ENCODE measurements at places on chromosomes 13 and 19.

- no peak for DNase-seq
Observed at GRCh38 chr13:54852831-54853230, 1824.2 kb downstream of the OLFM4 start.

GRCh38 chr19:34104557-34104956, 67.7 kb upstream of the LSM14A start:
- DNase-seq, result no peak

DNA sequence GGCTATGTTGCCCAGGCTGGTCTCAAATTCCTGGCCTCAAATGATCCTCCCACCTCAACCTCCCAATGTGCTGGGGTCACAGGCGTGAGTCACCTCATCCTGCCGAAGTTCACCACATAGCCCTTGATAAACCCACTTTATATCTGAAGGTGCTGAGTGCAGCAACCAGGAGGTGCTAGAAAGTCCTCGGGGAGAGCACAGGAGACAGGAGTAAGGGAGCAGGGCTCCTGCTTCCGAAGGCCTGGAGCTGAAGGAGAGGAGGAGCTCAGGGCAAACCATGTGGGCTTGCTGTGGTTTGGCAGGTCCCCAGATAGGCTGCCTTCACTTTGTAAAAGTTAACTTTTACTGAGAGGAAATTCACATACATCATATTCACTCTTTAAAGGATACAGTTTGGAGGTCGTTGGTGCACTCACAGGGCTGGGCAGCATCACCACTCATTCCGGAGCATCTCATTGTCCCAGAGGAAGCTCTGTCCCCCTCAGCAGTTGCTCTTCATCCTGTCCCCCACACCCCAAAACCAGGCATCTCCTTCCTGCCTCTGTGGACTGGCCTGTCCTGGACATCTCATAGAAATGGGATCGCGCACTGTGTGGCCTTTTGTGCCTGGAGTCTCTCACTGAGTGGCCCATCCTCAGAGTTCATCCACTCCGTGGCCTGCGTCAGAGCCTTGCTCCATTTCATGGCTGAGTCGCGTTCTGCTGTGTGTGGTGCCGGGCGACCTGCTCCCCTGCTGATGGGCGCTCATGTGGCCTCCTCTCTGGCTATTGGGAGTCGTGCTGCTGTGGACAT, 49.5 kb downstream of the KDM4B start:
- DNase-seq, result no peak

GRCh38 chr13:79749984-79750551, 269.1 kb downstream of the NDFIP2 start:
- DNase-seq, result no peak

GRCh38 chr19:49506575-49507105, 5.8 kb upstream of the FCGRT start:
- DNase-seq, result peak; percentile 72

- DNase-seq, result no peak
Observed at GRCh38 chr13:108087810-108088209, 127.5 kb downstream of the LIG4 start.

DNA sequence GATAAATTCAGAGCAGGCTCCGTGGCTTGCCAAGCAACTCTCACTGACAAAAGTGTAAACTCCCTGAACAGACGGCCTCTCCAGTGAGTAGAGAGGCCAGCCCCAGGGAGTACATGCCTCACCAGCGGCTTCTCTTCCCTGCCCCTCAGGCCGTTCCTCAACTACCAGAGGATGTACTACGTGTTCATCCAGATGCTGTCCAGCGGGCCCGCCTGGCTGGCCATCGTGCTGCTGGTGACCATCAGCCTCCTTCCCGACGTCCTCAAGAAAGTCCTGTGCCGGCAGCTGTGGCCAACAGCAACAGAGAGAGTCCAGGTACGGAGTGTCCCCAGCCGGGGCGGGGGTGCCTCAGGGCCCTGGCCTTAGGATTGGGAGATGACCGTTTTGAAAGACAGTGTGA, 93.4 kb upstream of the MCF2L start:
- DNase-seq, result no peak

DNA sequence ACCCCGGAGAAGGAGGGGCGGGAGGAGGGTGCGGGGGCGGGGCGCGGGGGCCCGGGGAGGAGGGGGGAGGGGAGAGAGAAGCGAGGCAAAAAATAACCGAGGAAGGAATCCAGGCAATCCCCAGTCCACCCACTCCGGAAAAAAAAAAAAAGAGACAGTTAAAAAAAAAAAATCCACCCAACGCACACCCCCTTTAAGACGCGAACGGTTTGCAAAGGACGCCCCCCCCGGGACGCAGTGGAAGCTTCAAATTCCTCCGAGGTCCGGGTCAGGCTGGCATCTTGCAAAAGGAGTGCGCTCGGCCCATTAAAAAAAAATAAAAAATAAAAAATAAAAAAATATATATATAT, at the start of gene CACNA1A:
Gene CACNA1A (minus strand): TSS at position 9 of the 350 bp plus-strand sequence. CDS start 255 bp downstream, outside the sequence.
- DNase-seq, result no peak

DNA sequence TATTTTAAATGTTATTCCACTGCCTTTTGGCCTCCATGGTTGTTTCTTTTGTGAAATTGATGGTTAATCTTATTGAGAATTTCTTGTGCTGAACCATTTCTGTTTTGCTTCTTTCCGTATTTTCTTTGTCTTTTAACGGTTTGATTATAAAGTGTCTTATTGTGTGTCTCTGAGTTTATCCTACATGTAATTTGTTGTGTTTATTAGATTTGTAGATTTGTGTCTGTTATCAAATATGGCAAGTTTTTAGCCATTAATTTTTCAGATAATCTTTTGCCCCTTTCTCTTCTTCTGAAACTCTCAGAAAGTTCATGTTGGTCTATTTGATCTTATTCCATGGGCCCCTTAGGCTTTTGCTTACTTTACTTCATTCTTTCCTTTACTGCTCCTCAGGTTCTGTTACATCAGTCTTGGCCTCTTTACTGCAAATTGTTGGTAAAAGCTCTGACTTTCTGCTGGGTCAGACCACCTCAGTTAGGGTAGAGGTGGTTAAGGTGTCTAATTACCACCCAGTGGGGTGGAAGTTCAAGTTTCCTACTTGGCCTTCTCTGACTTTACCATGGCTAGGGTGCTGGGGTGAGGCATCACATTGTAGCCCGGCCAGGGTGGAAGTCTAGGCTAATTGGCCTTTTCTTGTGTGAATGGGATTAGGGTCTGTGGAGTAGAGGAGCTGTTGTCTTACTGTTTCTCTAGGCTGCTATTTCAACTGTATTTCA, 58.3 kb downstream of the ZMYM2 start:
- no peak for DNase-seq

- peak; percentile 10 for DNase-seq
Observed at GRCh38 chr13:113860665-113861432, 3.0 kb downstream of the GAS6 start.

DNA sequence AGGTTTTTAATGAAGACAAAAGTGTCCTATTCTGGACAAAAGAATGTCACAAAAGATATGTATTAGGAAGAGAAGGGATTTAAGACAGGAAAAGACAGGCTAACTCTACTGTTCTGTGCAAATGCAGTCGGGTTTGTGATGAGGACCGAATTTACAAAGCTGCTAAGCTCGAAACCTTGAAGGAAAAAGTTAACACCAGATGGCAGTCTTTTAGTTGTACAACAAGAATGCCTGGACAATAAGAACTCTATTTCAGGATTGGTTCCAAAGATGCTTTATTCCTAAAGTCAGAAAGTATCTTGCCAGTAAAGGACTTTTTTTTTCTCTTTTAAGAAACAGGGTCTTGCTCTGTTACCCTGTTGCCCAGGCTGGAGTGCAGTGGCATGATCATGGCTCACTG, 51.1 kb downstream of the HS6ST3 start:
- no peak for DNase-seq

GRCh38 chr13:50518131-50518530, 325.4 kb downstream of the DLEU7 start:
- no peak for DNase-seq

DNA sequence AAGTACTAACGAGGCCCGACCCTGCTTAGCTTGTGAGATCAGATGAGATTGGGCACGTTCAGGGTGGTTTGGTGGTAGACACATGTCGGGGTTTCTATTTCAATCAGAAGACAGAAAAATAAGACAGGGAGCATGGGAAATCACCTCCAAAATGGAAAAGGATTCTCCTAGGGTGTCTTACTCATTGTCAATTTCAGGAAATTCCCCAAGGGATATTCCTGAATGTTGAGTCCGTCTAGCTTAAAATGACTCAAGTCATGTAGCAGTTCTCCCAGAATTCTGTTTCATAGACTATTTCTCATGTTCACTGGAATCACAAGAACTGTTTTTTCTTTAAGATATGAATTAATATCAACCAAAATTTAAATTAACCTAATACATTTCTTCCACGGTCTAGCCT, 380.1 kb downstream of the EFNB2 start:
- no peak for DNase-seq

- DNase-seq, result no peak
Observed at GRCh38 chr13:108902405-108903155, 273.2 kb downstream of the MYO16 start.

GRCh38 chr13:39414339-39414738, 188.7 kb downstream of the LHFPL6 start:
- no peak for DNase-seq

DNA sequence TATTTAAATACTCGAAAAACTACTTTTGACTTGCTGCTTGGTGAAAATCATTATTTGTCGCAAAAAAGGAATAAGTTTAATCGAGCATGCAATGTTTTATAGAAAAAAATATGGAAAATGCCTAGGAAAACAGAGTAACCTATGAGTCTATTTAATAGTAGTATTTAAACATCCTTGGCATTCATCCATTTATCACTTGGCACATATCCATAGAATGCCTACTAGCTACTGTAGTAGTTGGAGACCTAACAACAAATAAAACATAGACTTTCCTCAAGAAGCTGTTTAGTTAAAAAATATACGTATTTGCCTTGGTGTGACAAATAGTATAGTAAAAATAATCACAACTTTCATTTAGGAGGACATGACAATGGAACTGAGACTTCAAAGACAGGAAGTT, 302.1 kb downstream of the DIAPH3 start:
- no peak for DNase-seq

- no peak for DNase-seq
Observed at GRCh38 chr13:59112221-59112718, 1051.5 kb downstream of the DIAPH3 start.

DNA sequence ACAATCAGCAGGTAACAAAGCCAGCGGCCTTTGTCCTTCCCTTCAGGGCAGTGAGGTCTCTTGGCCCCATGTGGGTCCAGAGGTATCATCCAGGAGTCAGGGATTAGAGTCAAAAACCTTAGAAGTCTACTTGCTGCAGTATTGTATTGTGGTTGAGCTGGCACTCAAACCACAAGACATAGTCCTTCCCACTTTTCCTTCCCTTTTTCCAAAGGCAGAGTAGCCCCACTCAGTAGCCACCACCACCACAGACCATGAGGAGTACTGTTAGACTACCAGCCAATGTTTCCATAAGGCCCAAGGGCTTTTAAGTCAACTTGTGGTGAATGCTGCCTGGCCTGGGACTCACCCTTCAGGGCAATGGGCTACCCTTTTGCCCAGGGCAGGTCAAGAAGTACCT, 27.1 kb upstream of the CCNA1 start:
- DNase-seq, result no peak

- no peak for DNase-seq
Observed at GRCh38 chr13:33322543-33322809, 36.9 kb upstream of the STARD13 start.

- DNase-seq, result peak; percentile 21
Observed at GRCh38 chr19:34220472-34221063, 33.8 kb upstream of the GARRE1 start.

- DNase-seq, result no peak
Observed at GRCh38 chr13:59635589-59635988, 528.1 kb downstream of the DIAPH3 start.

DNA sequence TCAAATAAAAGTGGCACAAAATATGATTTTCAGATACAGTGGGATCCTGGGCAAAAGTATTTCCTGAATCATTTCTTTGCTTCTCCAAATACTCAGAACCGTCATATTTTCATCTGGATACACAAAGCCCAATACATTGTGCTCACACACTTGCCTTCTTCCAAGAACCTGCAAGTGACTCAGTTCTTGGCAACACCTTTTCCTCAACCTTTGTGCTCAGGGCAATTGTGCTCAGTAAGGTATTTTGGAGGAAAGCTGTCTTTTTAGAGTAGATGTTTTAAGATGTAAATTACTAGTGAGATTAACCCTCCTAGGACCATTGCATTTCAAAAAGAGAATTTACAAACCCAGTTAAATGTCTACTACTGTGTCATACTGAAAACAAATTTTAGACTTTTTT, 233.5 kb downstream of the EFNB2 start:
- DNase-seq, result no peak

DNA sequence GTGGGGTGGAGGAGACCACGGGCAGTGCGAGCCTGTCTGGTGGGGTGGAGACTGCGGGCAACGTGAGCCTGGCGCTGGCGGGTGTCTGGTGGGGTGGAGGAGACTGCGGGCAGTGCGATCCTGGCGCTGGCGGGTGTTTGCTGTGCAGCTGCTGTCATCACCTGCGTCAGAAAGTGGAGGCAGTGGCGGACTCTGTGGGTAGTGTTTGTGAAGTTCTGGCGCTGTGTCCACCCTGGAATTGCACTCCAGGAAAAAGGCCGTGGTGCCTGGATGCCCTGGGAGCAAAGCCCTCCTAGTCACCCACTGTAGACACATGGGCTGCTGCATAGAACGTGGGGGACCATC, 6.2 kb downstream of the TEX29 start:
- no peak for DNase-seq

DNA sequence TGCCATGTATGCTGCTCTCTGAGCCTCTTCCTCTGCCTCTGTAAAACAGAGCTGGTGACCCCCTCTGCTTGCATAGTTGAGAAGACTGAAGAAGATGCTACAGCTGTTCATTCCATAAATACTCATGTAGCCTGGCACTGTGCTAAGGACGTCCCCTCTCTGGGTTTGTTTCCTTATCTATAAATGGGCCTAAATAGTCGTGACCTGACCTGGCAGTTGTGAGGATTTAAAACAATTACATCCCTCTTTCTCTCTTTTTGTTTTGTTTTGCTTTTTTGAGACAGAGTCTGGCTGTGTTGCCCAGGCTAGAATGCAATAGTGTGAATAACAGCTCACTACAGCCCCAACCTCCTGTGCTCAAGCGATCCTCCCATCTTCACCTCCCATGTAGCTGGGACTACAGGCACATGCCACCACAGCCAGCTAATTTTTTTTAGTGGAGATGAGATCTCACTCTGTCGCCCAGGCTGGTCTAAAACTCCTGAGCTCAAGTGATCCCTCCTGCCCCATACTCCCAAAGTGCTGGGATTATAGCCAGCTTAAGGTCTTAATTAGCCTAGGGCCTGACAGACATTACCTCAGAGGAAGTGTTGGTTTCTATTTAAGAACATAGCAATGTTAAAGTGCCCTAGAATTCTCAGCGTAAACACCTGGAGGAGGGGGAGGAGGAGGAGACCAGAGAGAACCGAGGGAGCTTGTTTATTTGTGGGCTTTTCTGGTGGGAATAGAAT, 4.6 kb downstream of the WDR62 start:
- no peak for DNase-seq

GRCh38 chr19:37654629-37655300, 500 bp downstream of the ZFP30 start:
- DNase-seq, result peak; percentile 1
